ENCODE measurements at places on chromosomes 7 and 10.

- no peak for DNase-seq
These were observed 1193.0 kb upstream of the CELF2 start for GRCh38 chr10:9824631-9825071.

DNA sequence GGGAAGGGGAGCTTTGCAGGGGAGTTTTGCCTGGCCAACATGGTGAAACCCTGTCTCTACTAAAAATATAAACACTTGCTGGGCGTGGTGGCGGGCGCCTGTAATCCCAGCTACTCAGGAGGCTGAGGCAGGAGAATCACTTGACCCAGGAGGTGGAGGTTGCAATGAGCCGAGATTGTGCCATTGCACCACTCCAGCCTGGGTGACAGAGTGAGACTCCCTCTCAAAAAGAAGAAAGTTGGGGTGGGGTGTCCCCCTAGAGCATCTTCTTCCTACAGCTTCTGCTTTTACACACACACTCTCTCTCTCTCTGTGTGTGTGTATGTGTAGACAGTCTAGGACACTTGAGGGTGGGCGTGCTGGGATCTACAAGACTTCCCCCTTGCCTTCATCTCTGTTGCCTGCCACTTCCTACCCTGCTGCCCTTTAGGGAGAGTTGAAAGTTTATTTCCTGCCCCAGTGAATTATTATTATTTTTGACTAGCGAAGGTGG lies 21.7 kb downstream of the PLAU start:
- DNase-seq: no peak

- DNase-seq: no peak
These were observed 73.4 kb downstream of the LYZL2 start for GRCh38 chr10:30556189-30556588.

DNA sequence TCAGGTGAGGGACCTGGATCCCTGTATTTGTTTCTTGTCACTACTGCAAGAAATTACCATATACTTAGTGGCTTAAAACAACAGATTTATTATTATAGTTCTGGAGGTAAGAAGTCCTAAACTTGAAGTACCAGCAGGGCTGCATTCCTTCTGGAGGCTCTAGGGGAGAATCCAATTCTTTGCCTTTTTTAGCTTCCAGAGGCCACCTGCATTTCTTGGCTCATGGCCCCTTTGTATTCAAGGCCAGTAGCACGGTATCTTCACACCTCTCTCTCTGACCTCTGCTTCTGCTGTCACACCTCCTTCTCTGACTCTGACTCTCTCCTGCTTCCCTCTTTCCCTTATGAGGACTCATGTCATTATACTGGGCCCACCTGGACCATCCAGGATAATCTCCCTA lies 2.2 kb upstream of the LHPP start:
- DNase-seq: no peak

DNA sequence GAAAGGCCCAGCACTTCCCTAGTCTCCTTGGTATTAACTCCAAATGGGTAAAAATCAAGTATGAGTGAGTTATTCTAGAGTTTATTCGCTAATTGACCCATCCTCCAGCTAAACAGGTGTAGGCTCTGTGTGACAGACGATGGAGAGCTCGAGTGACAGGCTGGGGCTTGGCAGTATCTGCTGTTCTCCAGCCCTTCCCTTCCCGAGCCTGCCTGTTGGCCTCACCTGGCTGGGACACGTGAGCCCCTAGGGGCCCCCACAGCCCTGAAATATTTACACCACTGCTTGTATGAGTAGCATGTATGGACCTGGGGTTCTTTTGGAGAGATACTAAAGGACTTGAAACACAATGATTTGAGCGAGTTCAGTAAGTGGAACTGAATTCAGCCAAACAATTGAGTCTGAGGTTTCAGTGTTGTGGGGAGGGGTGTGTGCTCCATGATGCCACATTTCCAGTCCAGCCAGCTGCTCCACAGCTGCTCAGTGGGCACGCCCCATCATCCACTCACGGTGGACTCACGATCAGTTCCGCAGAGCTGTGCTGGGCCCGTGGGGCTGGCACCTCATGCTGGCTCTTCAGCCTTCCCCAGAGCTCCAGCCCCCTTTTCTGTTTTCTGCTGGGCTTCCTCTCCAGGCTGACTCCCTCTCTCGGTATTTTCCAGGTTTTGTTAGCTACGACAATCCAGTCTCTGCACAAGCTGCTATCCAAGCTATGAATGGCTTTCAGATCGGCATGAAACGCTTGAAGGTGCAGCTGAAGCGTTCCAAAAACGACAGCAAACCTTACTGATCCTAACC lies 283.0 kb downstream of the USP6NL start:
- no peak for DNase-seq

DNA sequence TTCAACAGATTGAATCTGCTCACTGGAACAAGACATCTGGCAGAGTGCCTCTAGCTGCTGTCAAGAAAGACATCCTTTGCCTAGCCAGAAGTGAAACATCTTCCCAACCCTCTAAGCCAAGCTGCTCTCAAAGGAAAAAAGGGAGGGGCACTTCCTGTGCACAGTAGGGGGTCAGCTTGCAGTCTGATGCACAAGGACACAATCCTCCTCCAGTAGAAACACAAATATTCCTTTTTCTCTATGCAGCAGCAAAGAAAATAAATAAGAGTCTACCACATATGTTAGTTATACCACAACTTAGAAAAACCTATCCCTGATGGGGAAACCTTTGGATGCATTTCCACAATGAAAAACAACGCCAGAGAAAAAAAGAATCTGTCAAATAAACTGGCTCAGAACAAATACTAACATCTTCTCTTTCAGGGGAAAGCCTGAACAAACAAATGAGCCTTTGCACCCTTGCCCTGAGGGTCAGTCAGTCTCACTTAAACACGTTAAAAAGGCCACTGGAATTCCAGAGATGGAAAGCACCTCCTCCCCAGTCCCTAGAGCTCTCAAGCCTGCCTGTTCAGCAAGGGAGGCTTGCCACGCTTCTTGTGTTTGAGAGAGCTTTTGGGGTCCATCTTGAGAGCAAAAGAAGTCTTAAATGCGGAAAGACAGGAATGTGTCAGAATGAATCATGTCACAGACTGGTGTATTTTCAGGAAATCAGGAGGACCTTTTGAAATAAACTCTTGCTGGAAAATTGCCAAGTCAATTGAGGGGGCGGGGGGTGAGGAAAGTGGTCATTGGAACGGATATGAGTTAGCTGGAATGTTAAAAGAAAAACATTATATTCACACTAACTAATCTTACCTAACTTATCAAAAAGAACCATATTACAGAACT lies 7.5 kb downstream of the LAMB1 start:
- no peak for DNase-seq

DNA sequence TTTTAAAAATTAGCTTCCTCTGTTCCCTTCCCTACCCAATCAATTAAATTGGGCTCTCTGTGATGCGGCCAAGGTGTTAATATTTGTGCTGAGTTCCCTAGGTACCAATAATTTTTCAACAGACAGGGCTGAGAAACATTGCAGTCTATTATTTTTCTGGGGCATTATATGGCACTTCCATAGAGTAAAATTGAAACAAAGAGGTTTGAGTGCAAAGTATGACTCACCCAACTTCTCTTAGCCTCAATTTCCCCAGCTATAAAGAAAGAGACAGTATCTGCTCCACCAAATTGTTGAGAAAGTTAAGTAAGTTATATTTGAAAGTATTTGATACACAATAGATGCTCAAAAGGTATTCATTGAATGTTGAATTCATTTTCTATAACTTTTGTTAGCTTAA lies 74.9 kb downstream of the TES start:
- no peak for DNase-seq

DNA sequence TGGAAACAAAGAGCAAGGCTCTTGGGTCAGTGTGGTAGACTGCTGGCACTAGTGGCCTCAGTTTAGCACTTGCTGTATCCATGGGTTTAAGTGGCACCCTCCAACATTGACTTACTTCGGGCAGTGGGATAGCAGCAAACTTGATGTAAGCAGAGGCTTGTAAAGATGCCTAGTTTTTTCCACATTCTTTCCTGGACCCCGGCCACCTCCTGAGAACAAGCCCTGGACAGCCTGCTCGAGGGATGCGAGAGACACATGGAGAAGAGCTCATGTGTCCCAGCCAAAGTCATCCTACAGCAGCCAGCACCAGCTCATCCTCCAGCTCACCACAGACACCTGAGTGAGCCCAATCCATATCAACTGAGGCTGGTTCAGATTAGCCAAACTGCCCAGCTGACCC lies 142.7 kb upstream of the PCBD1 start:
- DNase-seq: no peak

- DNase-seq: no peak
These were observed 135.1 kb downstream of the CHN2 start for GRCh38 chr7:29329686-29330085.

GRCh38 chr7:91239171-91239604 lies 25.0 kb upstream of the FZD1 start:
- DNase-seq: no peak

GRCh38 chr10:50470798-50471582 lies 152.8 kb downstream of the SGMS1 start:
- DNase-seq: no peak

DNA sequence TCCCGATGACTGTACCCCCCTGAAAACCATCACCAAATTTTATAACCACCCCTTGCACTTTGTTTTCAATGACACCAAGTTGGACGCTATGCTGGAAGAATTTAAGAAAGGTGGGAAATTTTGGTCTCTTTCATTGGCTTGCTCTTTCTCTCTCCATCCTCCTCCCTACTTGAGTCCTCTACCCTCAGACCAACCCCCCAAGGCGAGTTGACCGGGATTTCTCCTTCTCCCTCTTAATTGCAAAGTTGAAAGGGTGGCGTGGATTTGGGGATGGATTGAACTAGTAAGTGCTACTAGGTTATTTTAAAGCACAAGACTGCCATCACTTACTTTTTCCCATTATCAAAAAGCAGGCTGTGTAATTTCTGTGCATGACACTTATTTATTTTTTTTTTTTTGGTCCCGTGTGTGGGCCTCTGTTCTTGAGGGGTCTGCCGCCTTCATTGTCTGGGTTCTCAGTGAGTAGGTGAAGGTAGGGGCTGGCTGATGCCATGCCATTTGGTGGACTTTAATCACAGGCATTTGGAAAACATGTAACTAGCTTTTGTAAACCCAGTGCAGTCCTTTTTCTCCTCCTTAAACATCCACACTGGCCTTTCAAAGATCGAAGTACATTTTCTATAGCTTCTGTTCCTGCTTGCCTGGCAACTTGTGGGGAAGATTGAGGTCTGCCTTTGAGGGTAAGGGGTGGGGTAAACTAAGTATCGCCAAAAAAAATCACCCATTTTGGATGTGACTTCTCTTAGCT lies 2.1 kb downstream of the CNNM2 start:
- DNase-seq: no peak

GRCh38 chr10:132347211-132347930 lies 15.4 kb downstream of the LRRC27 start:
- no peak for DNase-seq

- no peak for DNase-seq
These were observed 354.1 kb downstream of the TCERG1L start for GRCh38 chr10:130957423-130957822.
